ENCODE measurements at places on chromosomes 7 and 10.

GRCh38 chr10:61175316-61175715 lies 231.3 kb upstream of the RHOBTB1 start:
- no peak for DNase-seq

DNA sequence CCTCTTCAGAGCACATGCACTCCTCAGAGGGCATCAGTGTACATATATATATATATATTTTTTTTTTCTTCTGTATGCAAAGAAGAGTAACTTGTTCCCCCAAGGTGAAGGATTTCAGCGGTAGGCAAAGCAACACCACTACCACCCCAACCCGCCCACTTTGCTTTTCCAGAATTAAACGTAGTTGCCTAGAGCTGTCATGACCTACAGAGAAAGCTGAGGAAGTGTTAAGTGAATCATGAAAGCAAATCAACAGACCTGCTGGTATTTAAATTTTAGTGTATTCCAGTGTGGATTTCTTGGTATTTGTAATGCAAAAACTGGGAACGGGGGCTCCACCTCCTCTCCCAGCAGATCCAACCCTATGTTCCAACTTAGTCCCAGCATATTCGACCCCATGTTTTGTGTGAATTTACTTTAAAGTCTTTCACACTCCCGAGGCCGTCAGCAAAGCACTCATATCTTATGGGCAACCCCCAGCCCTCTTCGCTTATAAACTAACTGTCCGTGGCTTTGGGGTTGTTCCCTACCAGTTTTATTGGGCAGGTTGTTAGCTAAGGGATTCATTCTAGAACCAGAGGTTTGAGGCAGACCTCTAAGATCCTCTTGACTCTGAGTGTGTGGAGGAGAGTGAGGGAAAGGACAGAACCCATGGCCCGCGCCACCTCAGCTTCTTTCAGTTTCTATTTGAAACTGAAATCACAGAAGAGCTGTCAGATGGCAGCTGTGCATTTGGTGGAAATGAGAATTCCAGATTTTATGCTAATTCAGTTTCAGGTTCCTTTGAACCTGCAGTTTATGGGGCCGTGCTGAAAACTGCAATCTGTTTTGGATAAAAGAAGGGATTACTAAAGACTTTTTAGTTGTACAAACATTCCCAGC lies 450.2 kb upstream of the GALNT17 start:
- DNase-seq, result no peak

DNA sequence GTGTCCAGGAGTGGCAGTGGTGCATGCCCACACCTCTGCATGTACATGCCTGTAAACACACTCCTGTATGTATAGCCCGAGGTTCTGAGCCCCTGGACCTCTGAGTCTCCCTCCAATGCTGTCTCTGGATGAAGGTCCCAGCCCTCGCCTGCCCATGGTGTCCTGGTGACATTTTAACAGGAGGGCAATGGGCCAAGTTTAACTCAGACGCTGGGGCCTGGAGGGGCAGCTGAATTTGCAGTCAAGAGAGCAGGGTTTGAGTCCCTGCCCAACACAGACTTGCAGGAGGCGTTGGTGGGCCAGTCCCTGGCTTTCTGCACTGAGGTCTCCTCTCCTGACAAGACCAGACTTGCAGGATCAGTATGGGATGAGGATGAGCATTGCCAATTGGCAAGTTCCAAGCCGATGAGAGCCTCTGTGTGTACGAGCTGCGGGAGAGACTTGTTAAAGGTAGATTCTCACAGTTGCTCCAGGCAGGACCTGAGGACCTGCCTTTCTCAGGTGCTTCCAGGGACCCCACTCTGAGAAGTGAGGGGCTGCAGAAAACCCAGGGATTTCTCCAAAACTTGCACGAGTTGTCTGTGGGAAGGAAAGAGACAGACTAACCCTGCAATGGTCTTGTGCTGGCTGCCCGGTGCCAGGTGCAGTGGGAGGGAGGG lies 141.9 kb downstream of the ELFN1 start:
- DNase-seq, result peak; percentile 42

- no peak for DNase-seq
Observed at GRCh38 chr10:132303361-132304115, 4.2 kb downstream of the STK32C start.

DNA sequence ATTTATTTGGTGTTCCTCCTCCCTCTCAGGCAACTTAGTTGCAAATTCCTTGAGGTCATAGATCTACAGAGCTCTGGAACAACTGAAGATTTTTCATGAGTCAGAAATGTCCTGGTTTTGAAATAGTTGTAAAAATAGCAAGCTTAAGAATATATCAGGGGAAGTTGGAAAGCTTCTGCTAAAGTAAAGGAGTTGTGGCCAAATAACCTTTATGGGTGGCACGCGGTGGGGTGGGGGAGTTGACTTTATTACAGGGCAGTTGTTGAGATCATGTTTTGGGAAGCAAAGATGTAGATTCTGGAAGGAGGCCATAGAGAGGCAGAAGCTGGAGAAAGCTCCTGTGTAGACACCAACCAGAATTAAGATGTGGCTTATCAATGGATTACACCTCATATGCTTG lies 326.0 kb upstream of the MTPN start:
- no peak for DNase-seq

DNA sequence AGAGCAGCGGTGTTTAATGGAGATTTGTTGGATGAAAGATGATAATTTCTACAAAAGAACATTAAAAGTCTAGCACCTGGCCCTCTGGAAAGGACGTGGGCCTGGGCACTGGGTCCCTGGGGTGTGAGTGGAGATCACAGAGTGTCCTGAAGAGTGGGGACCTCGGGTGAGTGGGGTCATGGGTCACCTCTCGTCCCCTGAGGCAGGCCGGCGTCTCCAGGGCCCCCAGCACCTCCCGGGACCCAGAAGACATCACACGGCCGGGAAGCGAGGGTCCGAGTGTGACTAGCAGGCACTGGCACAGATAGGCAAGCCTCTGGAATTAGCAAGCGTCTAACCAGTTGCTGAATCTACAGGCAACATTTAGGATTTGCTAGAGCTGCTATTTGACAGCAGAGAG lies 257.2 kb downstream of the MAD1L1 start:
- no peak for DNase-seq

- no peak for DNase-seq
Observed at GRCh38 chr10:72597897-72598296, 28.0 kb downstream of the MICU1 start.

DNA sequence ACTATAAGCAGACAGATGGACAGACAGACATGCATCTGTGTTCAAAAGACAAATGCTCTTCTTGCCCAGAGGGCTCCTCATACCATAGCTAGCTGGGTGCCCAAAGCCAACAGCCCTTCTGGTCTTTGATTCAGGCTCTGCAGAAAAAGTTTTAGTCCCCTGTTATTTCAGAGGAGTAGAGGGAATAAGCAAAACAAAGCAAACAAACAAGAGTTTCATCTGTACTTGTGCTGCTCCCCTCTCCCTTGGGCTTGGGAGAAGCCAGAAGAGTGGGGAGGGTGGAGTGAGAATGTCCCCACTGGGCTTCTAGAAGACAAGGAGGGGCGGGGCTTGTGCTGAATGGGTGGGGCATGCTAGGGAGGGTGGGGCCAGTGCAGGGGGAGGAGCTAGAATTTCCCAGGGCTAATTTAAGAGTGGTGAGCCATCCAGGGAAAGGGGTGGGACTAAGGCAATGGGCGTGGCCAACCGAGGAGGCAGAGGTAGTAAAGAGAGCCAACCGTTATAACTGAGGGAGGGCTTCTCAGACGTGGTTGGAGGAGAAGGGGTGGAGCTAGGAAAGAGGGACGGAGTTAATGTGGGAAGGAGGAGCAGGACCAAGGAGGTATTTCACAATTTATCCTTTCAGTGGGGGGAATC lies 101.2 kb upstream of the MGMT start:
- no peak for DNase-seq

DNA sequence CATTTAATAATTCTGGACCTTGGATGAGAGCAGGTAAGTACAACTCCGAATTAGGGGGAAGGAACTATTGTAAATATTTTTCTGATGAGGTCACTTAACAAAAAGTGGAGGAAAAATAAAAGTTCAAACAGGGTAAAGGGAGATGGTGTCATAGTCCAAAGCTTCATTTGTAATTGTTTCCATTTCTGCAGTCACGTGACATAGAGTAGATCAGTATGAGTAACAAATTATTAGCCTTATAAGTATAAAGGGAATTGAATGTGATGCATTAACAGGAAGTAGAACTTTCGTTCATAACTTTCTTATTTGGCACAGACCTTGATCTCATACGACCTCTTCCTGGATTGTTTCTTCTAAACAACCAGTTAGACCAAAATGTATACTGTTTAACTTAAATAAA lies 347.2 kb upstream of the TPK1 start:
- DNase-seq, result no peak

GRCh38 chr10:121131014-121131413 lies 279.9 kb downstream of the WDR11 start:
- DNase-seq, result no peak

DNA sequence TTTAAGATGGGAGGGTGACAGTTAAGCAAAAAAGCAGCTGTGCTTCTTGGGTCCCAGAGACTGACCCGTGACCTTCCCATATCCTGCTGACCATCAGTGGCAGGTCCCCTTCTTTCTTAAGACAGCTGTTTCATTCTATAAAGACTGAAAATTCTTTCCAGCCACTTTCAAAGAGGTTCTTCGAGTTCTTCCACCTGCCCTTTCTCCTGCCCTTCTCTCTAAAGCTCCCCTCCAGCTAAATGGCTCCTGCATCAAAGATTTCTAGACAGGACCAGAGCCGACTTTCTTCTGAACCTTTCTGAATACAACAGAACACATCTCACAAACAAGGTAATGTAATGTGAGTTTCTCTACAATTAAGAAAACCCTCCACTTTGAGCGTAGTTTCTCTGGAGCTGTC lies 180.8 kb downstream of the SFMBT2 start:
- no peak for DNase-seq

DNA sequence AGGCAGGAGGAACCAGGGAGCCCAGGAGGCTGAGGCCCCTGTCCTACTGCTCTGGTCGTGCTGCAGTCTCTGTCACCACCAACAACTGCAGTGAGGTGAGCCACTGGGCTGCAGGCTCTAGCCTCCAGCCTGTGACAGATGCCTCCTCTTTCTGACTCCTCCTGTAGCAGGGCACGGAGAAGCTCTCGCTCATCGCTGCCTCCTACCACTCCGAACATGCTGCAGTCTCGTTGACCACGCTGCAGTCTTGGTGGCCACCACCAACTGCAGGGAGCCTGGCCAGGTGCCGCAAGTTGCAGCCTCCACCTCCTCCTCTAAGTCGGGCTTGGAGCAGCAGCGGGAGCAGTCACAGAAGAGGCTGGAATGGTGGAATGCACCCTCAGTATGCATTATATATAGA lies 22.1 kb upstream of the VOPP1 start:
- no peak for DNase-seq

DNA sequence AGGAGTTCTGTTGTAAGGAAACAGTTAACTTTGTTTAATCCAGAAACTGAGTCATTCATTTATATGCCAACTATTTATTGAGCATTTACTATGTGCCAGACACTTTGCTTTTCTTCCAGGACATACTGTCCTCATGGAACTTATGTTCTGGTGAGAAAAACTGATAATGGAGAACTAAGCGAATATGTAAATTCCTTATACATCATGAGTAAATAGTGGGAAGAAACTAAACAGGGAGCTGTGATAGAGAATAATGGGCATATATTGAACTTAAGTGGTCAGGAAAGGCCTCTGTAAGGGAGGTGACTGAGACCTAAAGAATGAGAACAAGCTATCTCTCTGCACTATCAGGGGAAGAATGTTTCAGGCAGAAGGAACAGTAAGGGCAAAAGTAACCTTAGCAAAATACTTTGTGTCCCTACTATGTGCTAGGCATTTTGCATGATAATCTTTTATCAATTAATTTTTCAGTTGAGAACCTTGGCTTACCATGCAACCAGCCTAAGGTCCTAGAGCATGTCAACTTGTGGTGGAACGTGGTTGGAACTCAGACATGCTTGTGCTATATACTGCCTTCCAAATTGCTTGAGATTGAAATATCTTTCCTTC lies 45.4 kb downstream of the ST7 start:
- DNase-seq, result no peak

GRCh38 chr10:6770846-6771245 lies 190.8 kb upstream of the PRKCQ start:
- DNase-seq, result no peak

DNA sequence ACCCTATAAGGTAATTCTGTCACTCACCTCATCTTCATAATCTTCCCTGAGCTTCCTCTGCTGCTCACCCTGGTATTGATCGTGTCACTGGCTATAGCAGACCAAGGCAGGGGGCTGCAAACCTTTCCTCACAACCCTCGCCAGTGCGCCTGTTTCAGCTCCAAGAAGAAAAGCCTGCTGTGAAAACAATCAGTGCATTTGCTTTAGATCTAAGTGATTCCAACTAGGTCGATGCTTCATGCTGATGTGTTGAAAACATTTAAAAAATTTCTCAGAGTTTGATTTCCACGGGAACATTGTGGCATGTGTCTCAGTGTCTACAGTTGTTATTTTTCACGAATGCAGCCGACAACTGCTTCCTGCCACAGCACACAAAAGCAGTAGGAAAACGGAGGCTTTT lies 27.3 kb downstream of the POU6F2 start:
- DNase-seq, result no peak

- DNase-seq, result no peak
Observed at GRCh38 chr10:29642990-29643389, 8.2 kb upstream of the SVIL start.

DNA sequence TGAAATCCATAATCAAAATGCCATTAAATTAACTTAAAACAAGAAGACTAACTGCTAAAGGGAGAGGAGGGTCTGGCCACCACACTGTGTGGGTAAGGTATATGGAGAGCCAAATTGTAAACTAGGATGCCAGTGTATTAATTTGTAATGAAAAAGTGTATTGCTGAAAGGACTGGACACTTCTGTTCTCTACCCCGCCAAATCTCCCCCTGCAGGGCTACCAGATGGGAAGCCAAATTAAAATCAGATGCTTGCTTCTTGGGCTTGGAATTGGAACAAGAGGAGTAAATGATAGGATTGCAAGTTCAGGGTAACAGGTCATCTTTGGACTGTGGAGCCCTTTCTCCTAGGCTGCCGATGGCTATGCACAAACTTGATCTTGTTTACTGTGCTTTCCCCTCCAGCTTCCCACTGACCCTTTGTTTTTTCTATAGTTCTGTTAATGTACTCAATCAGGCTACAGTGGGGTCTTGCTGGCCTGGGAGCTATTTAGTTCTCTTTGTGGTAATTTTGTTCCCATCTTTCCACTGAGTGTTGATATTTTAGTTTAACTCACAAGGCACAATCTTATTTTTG lies 932.1 kb upstream of the C7orf33 start:
- no peak for DNase-seq

DNA sequence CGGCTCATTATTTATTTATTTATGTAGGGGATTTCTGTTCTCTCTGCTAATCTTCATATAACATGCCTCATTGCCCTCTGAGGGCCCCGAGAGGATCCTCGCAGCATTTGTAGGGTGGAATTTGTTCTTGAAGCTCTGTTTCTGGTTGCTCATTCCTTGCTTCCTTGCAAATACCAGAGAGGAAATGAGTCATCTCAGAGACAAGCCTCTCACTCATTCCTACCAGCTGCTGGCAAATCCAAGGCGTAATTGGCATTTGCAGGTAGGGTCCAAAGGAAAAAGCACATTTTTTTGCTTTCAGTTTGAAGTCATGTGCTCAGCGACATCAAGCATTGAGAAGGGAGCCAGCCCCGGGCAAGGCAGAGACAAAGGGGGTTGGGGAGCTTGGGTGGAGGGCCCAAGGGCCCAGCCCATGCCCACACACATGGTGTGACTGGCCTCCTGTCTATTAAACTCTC lies 501.6 kb downstream of the GALNT17 start:
- no peak for DNase-seq

GRCh38 chr7:19294619-19295018 lies 149.4 kb upstream of the FERD3L start:
- no peak for DNase-seq

GRCh38 chr7:42831006-42831717 lies 80.7 kb downstream of the C7orf25 start:
- no peak for DNase-seq

All from LNCaP clone FGC (cell line).